Activated naive CD4-positive, alpha-beta T cell treated with anti-CD3 and anti-CD28 coated beads, Interleukin-2, amount 50 U/mL, for 72 hours (primary cell): ENCODE measurements at places on chromosomes 1 and 21. TPM values are rescaled to one million over a fixed set of nuclear protein-coding genes. Genes with fewer than 3 reads are reported as not detected.

DNA sequence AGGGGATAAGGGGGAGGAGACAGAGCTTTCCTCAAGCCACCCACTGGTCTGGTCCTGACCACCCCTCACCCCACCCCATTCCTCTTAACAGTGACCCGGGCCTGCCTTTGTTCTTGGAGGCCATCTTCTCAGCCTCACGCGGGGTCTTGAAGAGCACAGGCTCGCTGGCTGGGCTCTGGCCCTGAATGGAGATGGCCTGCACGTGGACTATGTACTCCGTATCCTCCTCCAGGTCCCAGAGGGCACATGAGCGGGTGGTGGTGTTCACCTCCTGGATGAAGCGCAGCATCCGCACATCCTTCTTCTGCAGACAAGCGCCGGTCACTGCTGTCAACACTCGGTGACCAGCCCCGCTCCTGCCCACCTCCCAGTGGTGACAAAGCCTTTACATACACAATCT, 2.6 kb downstream of the FNDC5 start:
- DNase-seq = no peak

FAM72C gene
- total RNA-seq = 30.6 TPM

SLFNL1 gene
- 0.11 TPM for total RNA-seq

SPRR2F gene
- not detected for total RNA-seq

MYBPH gene
- total RNA-seq = not detected

DYNLT5 gene
- not detected for total RNA-seq

AMPD1 gene
- not detected for total RNA-seq

- DNase-seq = no peak
Measured at GRCh38 chr21:15122241-15122640, 57.4 kb upstream of the NRIP1 start.

GRCh38 chr1:84800090-84801073, 92.6 kb downstream of the LPAR3 start:
- DNase-seq = no peak

RIT1 gene
- total RNA-seq = 33.1 TPM

DNA sequence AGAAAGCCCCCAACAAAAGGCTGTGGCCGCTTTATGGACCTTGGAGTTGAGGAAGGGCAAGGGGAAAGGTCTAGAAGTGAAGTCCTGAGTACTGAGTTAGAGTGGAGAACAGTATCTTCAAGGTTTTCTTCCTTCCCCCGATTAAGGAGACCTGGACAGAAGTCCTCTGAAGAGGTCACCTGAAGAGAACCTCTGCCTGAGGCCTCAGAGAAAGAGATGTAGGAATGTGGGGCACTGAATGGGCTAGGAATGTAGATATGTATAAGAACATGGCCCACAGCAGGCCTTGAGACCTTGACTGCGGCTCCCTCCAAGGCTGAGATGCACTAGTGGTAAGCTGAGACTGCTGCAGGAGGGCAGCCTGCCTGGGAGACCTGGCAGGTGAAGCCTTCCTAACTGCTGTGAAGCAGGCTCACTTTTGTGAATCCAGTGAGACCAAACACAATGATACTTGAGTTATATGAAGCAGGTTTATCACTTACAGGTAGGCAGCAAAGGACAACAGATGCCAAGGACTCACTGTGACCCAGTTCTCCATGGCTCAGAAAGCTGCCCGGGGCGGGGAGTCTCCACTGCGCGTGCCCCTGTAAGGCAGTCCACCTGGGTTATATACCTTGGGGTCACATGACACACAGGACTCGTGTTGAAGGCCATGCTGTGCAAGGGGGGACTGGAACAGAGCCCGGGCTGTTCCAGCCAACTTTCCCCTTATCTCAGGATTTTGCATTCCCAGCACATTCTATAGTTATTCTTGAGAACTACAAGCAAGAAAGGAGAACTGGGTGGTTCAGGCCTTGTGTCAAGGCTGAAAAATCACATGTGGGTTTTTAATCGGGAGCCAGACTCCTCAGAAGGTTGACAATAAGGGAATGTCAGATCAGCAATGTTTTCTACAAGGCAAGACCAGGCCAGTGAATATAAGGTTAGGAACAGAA, 78.8 kb upstream of the PPM1J start:
- DNase-seq = no peak

DNA sequence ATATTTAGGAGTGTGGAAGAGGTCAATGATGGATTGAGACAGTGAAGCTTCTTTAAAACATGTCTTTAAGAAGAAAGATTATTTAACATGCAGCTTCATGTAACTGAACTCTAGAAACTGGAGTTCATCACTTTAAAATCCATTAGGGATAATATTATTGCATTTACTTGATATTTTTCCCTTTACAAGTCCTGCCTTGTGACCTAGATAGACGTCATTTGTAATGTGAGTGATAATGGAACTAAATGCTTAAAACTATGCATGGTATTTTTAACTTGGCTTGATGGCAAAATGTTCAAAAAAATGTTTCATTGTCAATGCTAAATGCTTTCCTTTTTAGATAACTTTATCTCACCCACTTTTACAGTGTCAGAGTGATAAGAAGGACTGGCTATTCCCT, 723.7 kb downstream of the RWDD3 start:
- DNase-seq = no peak

DNA sequence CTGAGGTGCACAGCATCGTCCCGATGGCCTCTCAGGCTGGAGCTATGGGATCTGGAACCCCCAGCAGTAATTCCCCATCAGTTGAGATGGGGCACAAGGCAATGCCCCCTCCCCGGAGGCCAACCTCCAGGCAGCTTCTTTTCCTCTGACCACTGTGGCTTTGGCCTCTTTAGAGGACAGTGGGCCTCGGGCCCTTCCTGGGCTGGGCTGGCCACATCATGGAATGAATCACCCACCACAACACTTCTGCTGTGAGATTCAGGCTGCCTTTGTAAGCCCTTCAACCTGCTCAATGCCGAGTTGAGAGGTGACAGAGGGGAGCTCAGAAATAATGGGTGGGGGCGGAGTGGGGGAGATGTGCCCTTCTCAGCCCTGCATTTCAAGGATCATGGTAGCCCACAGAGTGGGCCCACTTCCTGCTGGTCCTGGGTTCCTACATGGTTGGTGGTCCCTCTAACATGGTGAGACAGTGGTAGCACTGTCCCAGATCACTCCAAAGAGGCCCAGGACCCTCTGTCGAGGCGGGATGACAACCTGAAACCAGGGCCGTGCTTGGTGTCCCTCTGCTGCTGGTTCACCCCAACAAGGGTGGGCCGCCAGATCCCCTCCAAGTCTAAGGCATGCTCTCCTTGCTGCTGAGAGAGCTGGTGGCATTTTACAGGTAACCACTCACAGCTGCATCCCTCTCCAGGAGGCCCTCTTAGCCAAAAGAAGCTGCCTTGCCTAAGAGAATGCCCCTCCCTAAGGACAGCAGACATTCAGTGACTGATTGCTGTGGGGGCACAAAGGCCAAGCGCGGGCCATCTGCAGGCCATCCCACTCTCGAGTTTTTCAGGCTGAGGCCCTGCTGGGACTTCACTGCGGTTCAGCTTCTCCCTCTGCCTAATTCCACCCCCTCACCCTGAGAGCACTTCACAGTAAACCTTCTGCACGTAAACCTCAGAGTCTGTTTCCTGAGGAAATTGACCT, 29.7 kb upstream of the EVA1B start:
- DNase-seq = no peak

DNA sequence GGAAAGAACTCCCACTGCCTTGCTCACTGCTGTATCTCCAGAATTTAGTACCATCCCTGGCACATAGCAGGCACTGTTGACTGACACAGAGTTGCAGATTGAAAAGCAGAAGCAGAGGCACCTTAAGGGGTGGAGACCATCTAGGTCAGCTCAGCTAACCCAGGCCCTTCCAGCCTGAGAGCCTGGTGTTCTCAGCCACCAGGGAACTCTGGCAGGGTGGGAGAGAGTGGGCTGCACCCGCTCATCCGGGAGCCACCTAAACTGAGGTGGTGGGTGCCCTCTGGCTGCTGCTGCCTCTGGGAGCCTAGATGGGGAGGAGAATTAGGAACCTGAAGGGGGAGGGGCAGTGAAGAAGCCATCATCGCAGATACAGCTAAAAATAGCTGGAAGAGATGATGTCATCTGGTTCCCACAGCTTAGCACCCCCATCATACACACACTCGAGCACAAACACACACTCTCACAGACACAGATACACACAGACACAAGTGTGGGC, 1.5 kb upstream of the TSPAN1 start:
- DNase-seq = no peak

ARHGAP30 gene
- 116 TPM for total RNA-seq

GRCh38 chr1:106960412-106960811, 96.1 kb upstream of the PRMT6 start:
- DNase-seq = no peak

OR2L13 gene
- total RNA-seq = not detected

S100A4 gene
- total RNA-seq = 368 TPM

- no peak for DNase-seq
Measured at GRCh38 chr21:25709684-25710265, 24.9 kb downstream of the ATP5PF start.

DNA sequence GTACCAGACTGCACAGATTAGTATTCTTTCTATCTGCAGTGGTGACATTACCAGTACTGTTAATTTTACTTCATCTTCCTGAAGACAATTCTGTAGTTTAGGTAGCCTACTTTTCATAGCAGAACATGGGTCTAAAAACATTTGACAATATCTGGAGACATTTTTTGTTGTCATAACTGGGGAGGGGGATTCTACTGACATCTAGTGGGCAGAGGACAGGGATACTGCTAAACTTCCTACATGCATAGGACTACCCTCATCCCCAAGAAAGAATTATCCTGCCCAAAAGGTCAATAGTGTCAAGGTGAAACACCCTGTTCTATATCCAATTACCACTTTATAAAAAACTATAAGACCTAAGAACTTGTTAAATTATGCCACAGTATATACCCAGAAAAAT, 3.4 kb upstream of the ARHGAP29 start:
- no peak for DNase-seq

- no peak for DNase-seq
Measured at GRCh38 chr1:51044199-51044598, 57.8 kb upstream of the C1orf185 start.

GRCh38 chr21:39628385-39628784, 15.6 kb downstream of the B3GALT5 start:
- DNase-seq = no peak

C1orf56 gene
- 1.0 TPM for total RNA-seq

FCRL2 gene
- not detected for total RNA-seq

ATAD3C gene
- 1.9 TPM for total RNA-seq
